Activated T-helper 2 cell treated with anti-CD3 and anti-CD28 coated beads, Interferon-gamma antibody, Interleukin-2, Interleukin-4, amounts not matched to agents 10 μg/mL and 5 μg/mL and 100 μg/mL, durations not matched to agents 14 hours and 24 hours and 36 hours (primary cell): ENCODE measurements at places on chromosomes 1 and 21. TPM values are rescaled to one million over a fixed set of nuclear protein-coding genes. Genes with fewer than 3 reads are reported as not detected.

DNTTIP2 gene
- 80.7 and 85.5 TPM in 2 replicates for total RNA-seq

OR2M3 gene
- not detected in 2 replicates for total RNA-seq

GBP7 gene
- total RNA-seq, result not detected in 2 replicates

LCE1E gene
- total RNA-seq, result not detected in 2 replicates

MEX3A gene
- 1.2 and 1.6 TPM in 2 replicates for total RNA-seq

PARK7 gene
- 498 and 514 TPM in 2 replicates for total RNA-seq

REN gene
- total RNA-seq, result not detected in 2 replicates

- DNase-seq, result no peak
- peaks cover 10% of the 10 kb centered on the region for H3K4me1 ChIP-seq
- peaks cover 20% of the 10 kb centered on the region for H3K27me3 ChIP-seq
- H3K27ac ChIP-seq, result no peak overlapping the region
- no peaks in the 10 kb centered on the region for H3K36me3 ChIP-seq
Observed at GRCh38 chr1:8136766-8137165, 110.7 kb upstream of the ERRFI1 start.

- no peak for DNase-seq
- no peak overlapping the region for H3K27ac ChIP-seq
- H3K4me1 ChIP-seq, result no peaks in the 10 kb centered on the region
- H3K27me3 ChIP-seq, result no peaks in the 10 kb centered on the region
- no peak overlapping the region for H3K4me3 ChIP-seq
Observed at GRCh38 chr1:192104852-192105251, 53.4 kb upstream of the RGS18 start.

- no peak for DNase-seq
- H3K36me3 ChIP-seq, result no peaks in the 10 kb centered on the region
- no peak overlapping the region for H3K27ac ChIP-seq
- no peaks in the 10 kb centered on the region for H3K4me1 ChIP-seq
- H3K4me3 ChIP-seq, result no peak overlapping the region
Observed at GRCh38 chr1:231926340-231926739, 299.8 kb downstream of the DISC1 start.

DNA sequence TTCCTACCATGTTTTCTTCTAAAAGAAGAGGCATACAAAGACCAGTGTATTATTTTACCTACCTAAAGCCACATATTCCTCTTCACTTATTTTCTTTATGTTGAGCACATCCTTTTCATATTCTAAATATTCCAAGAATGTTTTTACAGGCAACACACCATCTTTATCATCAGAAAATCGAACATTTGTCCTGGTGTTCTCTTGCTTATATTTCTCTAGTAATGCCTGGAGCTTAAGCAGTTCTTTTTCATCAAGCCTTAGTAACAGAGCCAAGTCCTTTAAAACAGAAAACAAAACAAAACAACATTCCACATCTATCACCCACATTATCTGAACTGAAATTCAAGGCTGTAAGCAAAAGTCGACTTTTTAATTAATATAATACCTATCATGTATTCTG lies 88.7 kb downstream of the IARS2 start:
- no peak overlapping the region for H3K4me3 ChIP-seq
- no peak for DNase-seq
- no peak overlapping the region for H3K27ac ChIP-seq
- H3K4me1 ChIP-seq, result peaks cover 2% of the 10 kb centered on the region
- H3K36me3 ChIP-seq, result peaks cover 42% of the 10 kb centered on the region
- no peaks in the 10 kb centered on the region for H3K27me3 ChIP-seq

DNA sequence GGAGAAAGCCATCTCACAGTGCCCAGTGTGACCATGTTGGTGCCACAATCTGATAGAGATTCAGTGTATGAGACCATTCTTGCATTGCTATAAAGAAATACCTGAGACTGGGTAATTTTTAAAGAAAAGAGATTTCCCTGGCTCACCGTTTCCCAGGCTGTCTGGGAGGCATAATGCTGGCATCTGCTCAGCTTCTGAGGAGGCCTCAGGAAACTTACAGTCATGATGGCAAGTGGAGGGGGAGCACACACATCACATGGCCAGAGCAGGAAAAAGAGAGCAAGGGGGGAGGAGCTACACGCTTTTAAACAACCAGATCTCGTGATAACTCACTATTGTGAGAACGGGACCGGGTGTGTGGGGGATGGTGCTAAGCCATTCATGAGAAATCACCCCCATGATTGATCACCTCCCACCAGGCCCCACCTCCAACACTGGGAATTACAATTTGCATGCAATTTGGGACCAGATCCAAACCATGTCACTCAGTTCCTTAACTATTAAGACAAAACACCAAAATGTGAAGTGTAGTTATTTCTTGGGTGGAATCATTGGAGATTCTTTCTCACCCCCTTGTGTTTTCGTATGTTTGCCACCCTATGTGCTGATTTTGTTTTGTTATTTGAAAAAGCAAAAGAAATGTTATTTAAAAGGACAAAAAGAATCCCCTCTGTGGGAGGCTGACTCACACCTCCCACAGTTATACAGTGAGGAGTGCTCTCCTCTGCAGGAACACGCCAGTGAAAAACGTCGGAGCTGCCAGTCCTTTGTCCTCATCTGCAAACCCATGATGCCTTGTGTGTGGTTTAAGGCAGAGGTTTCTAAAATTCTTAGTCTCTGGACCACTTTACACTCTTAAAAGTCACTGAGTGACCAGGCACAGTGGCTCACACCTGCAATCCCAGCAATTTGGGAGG lies 46.9 kb upstream of the IFNLR1 start:
- H3K27me3 ChIP-seq, result peaks cover 12% of the 10 kb centered on the region
- no peak overlapping the region for H3K4me3 ChIP-seq
- H3K36me3 ChIP-seq, result no peaks in the 10 kb centered on the region
- no peak overlapping the region for H3K27ac ChIP-seq

- H3K27me3 ChIP-seq, result no peaks in the 10 kb centered on the region
- H3K27ac ChIP-seq, result no peak overlapping the region
- DNase-seq, result no peak
- no peak overlapping the region for H3K4me3 ChIP-seq
- peaks cover 31% of the 10 kb centered on the region for H3K36me3 ChIP-seq
Observed at GRCh38 chr1:179061360-179062282, 20.2 kb upstream of the TOR3A start.

- no peak overlapping the region for H3K27ac ChIP-seq
- no peak for DNase-seq
- H3K4me3 ChIP-seq, result no peak overlapping the region
- H3K4me1 ChIP-seq, result peaks cover 4% of the 10 kb centered on the region
- peaks cover 47% of the 10 kb centered on the region for H3K36me3 ChIP-seq
Observed at GRCh38 chr1:179996099-179996498, 41.5 kb downstream of the CEP350 start.

GRCh38 chr1:88296227-88296626 lies 387.8 kb upstream of the PKN2 start:
- no peaks in the 10 kb centered on the region for H3K36me3 ChIP-seq
- H3K27me3 ChIP-seq, result no peaks in the 10 kb centered on the region
- H3K27ac ChIP-seq, result no peak overlapping the region
- no peak overlapping the region for H3K4me3 ChIP-seq

DNA sequence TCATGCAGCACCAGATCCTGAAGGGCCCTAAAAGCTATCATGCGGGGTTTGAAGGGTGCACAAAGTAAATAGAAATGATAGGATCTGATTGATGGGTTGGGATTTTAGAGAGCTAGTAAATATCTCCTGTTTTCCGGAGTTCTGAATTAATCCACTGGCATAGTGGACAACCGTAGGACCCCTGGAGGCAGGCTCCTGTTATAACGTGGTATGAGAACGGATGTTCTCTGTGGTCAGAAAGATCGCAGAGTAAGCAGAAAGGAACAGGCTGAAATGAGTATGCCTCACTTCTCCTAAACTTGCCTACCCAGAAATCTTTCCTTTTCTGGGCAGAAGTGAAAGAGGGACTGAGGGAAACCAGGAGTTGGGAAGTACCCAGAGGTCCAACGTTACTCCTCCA lies 470.8 kb downstream of the AJAP1 start:
- H3K36me3 ChIP-seq, result no peaks in the 10 kb centered on the region
- no peak overlapping the region for H3K27ac ChIP-seq
- DNase-seq, result no peak
- H3K4me3 ChIP-seq, result no peak overlapping the region
- no peaks in the 10 kb centered on the region for H3K27me3 ChIP-seq

DNA sequence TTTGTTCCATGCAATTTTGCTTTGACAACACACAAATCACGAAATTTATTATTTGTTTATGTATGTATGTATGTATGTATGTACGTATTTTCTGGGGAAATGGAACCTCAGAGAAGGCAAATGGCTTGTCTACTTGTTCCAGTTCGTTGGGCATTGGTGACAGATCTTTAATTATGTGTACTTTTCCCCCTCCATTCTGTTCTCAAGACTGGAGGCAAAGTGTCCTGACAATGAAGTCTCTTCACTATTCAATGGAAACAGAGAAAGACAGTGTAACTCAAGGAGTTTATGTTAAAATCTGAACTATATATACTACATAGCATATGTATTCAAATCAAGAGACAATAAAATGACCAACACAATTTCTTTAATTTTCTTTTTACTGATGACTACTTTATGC lies 245.7 kb upstream of the PTBP2 start:
- no peak overlapping the region for H3K4me3 ChIP-seq
- no peaks in the 10 kb centered on the region for H3K36me3 ChIP-seq
- H3K27ac ChIP-seq, result no peak overlapping the region
- H3K4me1 ChIP-seq, result no peaks in the 10 kb centered on the region

DNA sequence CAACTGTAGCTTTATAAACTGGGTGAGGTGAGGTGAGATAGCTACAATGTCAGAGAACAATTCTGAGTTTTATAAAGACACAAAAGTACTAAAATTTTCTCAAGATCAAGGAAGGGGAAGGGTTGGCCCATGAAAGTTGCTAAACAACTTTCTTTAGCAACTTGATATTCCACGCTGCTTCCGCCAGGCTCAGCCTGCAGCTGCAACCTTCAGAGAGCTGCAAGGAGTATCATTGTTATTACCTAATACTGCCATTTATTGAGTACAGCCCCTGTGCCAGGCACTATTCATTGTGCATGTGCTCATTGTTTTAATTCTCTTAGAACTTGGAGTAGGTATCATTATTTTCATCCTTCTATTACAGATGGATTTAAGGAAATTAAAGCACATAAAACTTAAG lies 34.1 kb upstream of the SUCO start:
- H3K27me3 ChIP-seq, result peaks cover 14% of the 10 kb centered on the region
- DNase-seq, result no peak
- no peak overlapping the region for H3K4me3 ChIP-seq
- H3K27ac ChIP-seq, result no peak overlapping the region
- no peaks in the 10 kb centered on the region for H3K4me1 ChIP-seq

- no peak for DNase-seq
- peaks cover 58% of the 10 kb centered on the region for H3K4me1 ChIP-seq
- H3K27ac ChIP-seq, result peak overlapping the region; percentile 90
- peaks cover 43% of the 10 kb centered on the region for H3K36me3 ChIP-seq
Observed at GRCh38 chr1:9689971-9690381, 38.4 kb downstream of the PIK3CD start.

DNA sequence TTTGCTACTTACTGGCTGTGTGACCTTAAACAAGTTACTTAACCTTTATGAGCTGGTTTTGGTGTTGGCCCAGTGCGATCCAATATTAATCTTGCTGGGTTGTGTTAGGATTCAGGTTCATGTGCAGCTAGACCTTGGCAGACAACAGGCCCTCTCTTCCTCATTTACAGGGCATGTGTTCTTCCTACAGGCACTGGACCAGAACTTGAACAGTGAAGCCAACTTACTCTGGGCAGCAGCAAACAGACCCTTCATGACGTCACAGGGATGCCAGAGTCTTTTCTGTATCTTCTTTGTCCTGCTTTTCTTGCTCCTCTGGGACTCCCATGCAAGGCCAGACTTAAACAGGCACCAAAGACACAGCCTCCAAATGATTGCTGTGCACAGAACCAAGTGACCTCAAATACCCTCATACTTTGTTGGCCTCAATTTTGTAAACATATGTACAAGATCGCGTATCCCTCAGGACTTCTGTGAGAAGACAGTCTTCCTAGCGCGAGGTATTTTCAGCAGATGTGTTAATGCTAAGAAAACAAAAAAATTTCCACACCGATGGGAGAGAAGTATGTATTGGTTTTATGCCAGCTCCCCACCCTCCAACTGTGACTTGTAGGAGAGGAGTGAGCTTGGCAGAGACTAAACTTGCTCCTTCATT lies 73.7 kb downstream of the URB2 start:
- DNase-seq, result no peak
- no peak overlapping the region for H3K27ac ChIP-seq
- no peak overlapping the region for H3K4me3 ChIP-seq
- no peaks in the 10 kb centered on the region for H3K36me3 ChIP-seq

- H3K4me3 ChIP-seq, result peak overlapping the region; percentile 75
- no peak overlapping the region for H3K27ac ChIP-seq
- H3K4me1 ChIP-seq, result peaks cover 56% of the 10 kb centered on the region
- H3K36me3 ChIP-seq, result peaks cover 25% of the 10 kb centered on the region
- no peak for DNase-seq
- peaks cover 5% of the 10 kb centered on the region for H3K27me3 ChIP-seq
Observed at GRCh38 chr1:192578144-192578909, 2.8 kb downstream of the RGS1 start.

GRCh38 chr21:41506611-41507520 lies 1.1 kb downstream of the TMPRSS2 start:
- no peak overlapping the region for H3K27ac ChIP-seq
- H3K36me3 ChIP-seq, result no peaks in the 10 kb centered on the region
- no peak for DNase-seq

DNA sequence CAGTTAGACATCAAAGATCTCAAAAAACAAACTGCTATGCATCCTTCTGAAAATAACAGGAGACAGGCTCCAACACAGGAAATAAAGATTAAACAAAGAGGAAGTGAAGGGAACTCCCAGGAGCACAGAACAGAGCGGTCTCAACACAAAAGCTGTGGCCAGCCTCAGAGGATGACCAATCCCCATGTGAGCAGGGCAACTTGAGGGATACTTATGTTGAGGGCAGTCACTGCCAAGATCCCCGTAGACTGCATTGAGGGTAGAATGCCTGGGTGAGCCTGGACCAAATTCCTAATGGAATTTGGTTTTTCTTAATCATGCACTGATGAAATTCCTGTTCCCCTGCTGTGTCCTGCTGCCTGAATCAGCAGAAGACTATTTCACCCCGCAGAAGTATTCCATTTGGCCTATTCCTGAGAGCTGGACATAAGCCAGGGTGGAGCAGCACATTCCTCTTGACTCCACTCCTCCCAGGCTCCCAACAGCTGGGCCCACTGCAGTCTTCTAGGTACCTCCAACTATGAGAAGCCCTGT lies 49.0 kb downstream of the JAK1 start:
- no peak for DNase-seq
- peaks cover 63% of the 10 kb centered on the region for H3K4me1 ChIP-seq
- H3K27ac ChIP-seq, result no peak overlapping the region
- H3K36me3 ChIP-seq, result no peaks in the 10 kb centered on the region
- H3K27me3 ChIP-seq, result no peaks in the 10 kb centered on the region
